ENCODE measurements at places on chromosomes 5 and 9.

DNA sequence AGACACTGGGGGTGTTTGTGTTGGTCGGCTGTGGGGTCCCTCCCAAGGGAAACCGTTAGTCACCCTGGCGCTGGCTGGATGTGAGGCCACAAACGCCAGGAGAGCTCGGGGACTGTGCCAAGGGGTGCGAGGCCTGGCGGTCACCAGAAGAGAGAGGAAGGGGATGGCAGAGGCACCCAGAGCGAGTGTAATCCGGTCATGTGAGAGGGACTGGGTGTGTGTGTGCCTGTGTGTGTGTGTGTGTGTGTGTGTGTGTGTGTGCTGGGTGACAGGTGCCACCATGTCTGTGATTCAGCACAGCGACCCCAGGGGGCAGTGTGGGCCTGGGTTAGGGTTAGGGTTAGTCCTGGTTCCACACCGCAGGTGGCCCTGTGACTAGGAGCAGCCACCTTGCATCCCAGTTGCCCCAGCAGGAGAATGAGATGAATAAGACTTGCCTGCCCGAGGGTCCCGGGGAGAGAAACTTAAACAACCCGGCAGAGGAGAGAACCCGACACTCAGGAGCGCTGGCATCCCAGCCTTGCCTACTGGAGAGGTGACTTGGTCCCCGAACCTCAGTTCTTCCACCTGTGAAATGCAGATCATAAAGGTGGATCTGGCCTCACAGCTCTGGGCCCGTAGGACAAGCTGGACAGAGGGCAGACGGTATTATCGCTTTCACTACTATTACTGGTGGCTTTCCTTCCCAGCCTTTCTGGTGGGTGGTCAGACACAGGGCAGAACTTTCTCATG lies 1.4 kb upstream of the ADAMTSL2 start:
- peak; percentile 9 for DNase-seq

DNA sequence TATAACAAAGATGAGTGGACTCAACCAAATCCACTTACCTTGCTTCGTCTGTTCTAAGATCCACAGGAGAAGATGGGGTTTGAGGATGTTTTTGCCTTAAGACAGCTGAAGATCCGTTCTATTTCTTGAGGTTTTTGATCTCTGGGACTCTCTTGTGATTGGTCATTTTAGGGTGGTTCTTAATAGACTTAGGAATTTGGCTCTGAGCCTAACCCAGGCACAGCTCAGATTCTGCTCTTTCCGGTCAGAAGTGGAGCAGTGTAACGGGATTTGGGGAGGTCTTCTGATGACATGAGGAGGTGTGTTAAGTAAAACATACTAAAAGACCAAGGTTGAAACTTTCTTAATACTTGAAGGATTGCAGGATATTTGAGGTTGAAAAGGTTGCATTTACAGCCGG lies 166.9 kb downstream of the DMRT2 start:
- DNase-seq, result no peak

DNA sequence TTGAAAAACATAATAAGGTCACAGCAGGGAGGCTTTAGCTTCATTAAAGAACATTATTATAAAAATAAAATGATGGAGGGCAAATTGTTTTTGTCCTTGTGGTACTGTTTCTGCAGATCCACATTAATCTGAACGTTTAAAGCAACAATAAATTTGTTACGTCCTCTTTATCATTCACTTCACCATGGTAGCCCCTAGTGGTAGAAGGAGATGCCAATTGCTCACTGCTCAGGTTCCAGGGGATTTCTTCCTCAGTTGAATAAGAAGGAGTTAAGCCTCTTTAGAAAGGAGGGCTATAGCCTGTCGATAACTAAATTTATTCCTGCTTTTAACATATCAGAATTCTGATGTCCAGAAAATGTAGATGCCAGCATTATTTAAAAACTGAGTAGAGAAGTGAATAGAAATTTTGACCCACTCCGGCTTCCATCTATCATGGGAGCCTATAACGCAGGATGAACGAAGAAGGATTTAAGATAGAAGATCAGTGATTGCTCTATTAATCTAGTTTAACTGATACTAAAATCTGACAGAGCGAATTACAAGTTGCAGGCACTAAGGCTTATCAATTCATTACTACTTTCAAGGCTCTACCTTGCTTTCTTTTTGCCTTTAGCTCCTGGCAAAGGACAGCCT lies 692.3 kb downstream of the PTPRD start:
- DNase-seq, result no peak

- DNase-seq, result no peak
Observed at GRCh38 chr9:1743121-1743960, 271.8 kb upstream of the SMARCA2 start.

DNA sequence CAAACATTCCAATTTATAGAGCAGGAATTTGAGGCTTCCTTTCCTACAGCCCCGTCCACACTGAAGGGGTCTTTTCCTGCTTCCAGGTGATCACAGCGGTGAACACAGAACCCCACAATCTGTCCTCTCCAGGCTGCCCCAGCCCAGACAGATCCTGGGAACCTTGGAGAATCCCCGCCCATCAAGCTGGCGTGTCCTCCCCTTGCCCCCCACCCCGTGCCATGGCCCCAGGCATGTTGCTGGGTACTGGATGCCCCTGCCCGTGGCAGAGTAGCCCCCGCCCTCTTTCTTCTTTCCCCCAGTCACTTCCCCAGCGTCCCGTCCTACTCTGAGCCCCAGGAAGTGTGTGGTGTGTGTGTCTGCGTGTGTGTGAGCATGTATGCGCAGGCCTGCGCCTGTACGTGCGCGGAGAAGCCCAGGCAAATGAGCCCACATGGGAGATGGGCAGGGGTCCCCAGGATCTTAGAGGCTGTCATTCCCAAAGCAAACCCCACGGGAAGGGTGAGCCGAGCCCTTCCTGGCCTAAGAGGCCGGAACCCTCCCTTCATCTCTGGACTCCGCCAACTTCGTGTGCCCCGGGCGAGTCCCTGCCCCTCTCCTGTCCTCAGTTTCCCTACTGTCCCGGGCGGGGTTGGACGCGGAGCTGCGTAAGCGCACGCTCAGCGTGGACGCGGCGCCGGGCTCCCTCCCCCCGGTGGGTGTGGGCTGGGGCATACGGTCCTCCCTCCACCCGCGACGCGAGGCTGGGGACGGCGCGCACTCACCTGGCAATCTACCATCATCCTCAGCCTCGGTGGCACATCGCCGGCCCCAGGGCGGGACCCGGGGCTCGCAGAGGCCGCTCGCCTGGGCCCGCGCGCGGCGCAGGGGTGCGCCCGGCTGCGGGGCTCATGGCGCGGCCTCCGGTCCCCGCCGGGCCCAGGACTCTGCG lies 15.2 kb downstream of the GBGT1 start:
- no peak for DNase-seq

- DNase-seq, result no peak
Observed at GRCh38 chr5:174111287-174111973, 65.9 kb downstream of the NSG2 start.

DNA sequence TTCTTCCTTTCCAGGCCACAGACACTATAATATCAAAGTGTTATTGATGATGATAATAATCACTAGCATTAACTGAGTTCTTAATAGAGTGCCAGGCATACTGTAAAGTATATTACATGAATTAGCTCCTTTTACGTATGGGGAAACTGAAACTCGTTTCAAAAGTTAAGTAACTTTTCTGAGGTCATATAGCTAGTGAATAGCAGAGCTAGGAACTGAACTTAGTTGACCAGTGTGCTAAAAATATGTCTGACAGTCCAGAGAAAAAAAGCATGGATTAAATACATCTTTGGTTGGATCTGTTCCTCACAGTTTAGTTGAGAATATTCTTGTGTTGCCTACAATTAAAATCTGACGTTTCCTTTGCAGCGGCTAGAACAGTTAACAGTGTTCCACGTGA lies 18.4 kb upstream of the CATSPER3 start:
- DNase-seq, result peak; percentile 7

DNA sequence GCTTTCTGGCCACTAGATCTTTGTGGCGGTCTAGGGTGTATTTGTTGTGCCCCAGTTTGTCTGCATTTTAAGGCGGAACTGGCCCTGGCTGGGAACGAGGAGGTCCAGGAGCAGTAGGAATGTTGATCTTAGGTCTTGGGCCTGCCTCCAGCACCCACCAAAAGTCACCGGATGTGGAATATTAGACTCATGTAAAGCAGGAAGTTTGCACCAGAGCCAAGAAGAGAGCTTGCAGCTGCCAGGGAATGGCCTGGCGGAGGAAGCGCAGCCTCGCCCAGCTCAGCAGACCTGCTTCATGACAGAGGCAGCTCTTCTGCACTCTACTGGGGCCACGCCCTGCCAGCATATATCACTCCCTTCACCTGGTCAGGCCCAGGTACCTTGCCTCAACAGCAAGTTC lies 3.3 kb downstream of the GPX3 start:
- DNase-seq, result peak; percentile 37

GRCh38 chr9:106893088-106893487 lies 30.1 kb downstream of the ZNF462 start:
- DNase-seq, result peak; percentile 95

DNA sequence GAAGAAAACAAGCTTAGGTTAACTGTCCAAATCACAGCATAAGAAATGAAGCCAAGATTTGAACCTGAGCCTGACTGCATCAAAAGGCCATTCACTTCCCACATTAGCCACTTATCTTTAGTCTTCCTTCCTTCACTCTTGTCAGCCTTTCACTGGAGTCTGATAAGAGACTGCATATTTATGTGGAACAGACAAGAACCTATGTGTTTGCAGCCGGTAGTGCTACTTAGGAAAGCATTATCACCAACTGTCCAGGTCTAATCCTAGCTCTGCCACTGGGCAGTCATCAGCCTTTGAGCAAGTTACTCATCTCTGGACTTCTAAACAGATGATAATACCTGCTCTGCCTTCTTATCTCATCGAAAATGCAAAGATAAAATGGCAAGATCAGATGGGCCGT lies 12.1 kb upstream of the ATP6V0E1 start:
- DNase-seq, result no peak

DNA sequence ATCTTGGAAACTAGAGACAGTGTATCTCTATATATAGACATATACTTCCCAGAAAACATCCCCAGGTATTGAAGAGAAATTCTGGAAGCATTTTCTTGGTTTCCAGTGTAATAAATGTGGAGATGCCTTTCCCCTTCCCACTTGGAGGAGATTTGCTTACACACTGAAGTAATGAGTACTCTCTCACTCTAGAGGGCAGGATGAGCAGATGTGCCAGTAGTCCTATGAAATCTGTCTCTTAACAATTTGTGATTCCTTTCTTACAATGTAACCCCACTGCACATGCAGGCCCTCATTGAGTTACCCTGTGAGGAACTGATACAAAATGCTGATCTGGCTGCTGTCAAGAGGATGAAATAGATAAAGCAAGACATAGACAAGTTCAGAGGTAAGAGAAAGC lies 567.2 kb downstream of the SLCO4C1 start:
- DNase-seq, result no peak

GRCh38 chr5:53114988-53115387 lies 5.4 kb upstream of the MOCS2 start:
- DNase-seq, result no peak

GRCh38 chr5:112549127-112549526 lies 130.1 kb upstream of the EPB41L4A start:
- DNase-seq, result no peak

DNA sequence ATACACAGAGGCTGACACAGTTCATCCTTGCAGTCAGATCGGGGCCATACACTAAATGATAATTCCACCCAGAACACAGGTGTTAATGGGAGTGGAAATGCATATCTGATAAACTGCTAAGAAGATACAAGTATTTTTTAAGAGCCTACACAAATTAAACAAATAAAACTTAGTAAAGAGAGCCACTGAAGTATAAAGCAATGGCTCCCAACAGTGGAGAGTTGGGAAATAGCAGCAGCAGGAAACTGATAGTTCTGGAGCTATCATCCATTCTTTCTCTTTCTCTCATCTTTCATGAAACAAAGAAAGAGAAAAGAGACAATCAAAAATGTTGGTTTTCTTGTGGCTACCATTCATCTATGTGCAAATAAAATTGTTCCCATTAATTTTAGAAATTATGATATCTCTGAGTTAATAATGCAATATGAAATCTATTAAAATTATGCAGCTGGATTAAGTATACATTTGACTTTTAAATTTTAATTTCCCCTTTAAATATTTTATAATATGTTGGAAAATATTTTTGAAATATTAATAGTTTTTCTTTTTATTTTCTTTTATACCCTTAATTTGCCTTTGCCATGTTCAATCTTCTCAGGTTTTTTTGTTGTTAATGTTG lies 120.8 kb downstream of the EMB start:
- no peak for DNase-seq

- DNase-seq, result no peak
Observed at GRCh38 chr5:43209060-43209459, 17.0 kb downstream of the NIM1K start.

- no peak for DNase-seq
Observed at GRCh38 chr5:160448886-160449285, 27.2 kb downstream of the PTTG1 start.

- DNase-seq, result no peak
Observed at GRCh38 chr5:21831145-21831787, 1021.9 kb downstream of the CDH12 start.

DNA sequence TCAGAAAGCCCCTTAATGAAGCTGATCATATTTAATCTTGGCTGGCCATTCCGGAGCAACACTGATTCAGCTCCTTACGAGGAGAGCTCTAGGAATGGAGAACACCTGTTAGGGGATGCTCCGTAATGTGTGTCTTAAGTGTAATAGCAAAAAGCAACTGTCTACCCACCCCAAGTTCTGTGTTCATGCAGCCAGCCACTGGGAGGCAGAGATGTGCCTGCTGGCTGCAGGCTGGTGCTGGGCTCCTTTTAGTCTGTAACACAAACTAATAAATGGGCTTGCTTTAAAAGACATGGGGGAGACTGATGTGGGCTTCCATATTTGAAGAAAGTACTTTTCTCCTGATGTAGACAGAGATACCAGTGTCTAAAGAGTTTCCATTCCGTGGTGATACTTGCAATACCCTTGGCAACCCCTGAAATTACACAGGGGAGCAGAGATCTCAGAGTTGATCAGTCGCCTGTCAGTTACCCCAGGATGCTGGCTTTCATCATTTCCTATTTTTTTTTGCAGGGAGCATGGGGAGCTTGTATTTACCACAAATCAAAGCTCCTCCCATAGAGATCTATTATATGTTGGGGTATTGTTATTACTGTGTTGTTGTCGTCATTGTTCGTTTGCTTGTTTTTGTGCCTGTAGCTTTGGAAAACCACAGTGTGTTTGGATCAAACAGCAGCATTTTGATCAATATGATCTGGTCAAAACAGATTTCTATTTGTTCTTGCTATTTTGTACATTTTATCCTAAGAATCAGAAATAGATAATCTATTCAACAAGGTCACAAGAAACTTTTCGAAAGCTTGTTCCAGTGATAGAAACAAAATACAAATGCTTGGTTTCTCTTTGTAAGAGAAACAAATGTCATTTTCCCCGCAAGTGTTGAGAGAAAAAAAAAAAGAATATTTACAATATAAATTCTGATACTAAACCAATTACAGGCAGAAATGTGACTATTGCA lies 65.8 kb downstream of the MTX3 start:
- no peak for DNase-seq

GRCh38 chr9:136881691-136882108 lies 4.6 kb upstream of the TRAF2 start:
- DNase-seq, result peak; percentile 42

GRCh38 chr9:83322438-83322837 lies 215.8 kb downstream of the FRMD3 start:
- DNase-seq, result no peak
